Cerebellum (tissue), 4 donors: ENCODE measurements at places on chromosomes 11 and 22.

DNA sequence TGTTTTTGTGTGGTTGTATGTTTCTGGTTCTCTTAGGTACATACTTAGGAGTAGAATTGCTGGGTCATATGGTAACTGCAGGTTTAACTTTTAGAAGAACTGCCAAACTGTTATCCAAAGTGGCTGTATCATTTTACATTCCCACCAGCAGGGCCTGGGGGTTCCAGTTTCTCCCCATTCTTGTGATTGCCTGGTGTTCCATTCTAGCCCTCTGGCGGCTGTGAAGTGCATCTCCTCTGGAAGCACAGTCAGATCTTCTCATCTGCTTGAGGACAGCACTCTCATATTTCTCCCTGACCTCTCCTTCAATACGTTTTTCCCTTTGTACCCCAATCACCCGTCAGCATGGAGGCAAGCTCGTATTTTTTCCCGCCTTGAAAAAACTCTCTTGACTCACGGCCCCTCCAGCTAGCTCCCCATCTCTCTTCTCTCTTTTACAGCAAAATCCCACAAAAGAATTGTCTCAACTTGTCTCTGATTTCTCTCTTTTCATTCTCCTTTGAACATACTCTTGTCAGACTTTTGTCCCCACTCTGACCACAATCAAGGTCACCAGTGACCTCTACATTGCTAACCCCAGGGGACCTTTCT, 56.8 kb upstream of the THY1 start:
- no peak for DNase-seq

- DNase-seq = no peak
These were observed 734 bp upstream of the TMEM123 start for GRCh38 chr11:102453302-102453695.

GRCh38 chr11:69084371-69084770, 35.6 kb downstream of the TPCN2 start:
- DNase-seq = no peak

- DNase-seq = no peak
These were observed 50.6 kb downstream of the ST14 start for GRCh38 chr11:130209954-130210854.

- no peak for DNase-seq
These were observed 14.9 kb downstream of the EIF4ENIF1 start for GRCh38 chr22:31474743-31475142.

- DNase-seq = no peak
These were observed 1.6 kb downstream of the PRDM11 start for GRCh38 chr11:45147891-45148675.

DNA sequence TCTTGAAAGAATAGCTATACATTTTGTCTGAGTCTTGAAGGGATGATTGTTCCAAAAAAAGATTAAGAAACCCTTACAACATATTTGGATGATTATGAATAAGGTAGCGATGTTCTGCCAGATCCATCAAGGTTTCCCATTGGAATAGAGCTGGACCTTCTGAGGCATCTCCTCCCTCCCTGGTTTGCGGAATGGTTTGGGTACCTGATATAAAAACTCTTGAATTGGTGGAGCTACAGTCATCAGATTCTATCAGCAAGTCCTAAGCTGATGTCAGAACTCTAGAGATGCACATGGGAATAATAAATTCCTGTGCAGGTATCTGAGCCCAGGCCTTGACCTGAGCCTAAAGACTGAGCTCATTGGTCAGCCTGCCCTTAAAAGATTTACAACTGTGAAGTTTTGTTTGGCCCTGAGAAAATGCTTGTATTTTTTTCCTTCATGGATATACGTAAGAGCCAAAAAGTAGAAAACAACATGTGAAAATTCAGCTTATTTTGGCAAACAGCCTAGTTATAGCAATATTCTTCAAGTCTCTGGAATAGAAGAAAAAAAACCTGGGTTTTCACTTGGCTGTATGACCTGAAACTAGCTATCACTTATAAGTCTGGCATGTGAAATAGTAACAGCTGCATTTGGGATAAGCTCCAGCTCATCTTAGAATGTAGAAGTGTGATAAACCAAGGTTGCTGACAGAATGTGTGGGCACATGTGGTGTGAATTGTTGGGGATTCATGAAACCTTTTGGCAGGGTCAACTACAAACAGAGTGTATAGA, 265.7 kb upstream of the CTSC start:
- DNase-seq = no peak

GRCh38 chr11:65928667-65929066, 9.4 kb downstream of the DRAP1 start:
- no peak for DNase-seq

DNA sequence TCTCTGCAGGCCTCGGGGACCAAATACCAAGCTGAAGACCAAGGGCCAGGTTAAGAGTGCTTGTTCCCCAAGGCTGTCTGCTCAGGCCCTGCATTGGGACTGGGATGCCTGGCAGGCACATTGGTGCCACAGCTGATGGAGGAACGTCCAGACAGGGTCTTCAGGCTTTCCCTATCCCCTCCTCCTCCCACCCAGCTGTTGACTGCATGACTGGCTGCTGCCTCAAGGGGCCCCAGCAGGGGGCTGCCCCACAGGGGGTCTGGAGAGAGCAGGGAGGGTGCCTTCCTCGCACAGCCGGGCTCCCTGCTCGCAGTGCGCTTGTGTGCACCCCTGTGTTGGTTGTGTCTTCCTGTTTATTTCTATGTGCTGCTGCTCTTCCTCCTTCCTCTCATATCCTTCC, 9.9 kb downstream of the RCOR2 start:
- no peak for DNase-seq

GRCh38 chr22:17369439-17370025, at the start of gene CECR2:
CECR2 (plus strand) TSS chr22:17369460; CDS start chr22:17369784, 324 bp downstream.
- peak; percentile 50 for DNase-seq

GRCh38 chr11:74138021-74138420, 32.8 kb downstream of the C2CD3 start:
- no peak for DNase-seq

- no peak for DNase-seq
These were observed 30.1 kb downstream of the IGHMBP2 start for GRCh38 chr11:68933605-68934320.
